ENCODE measurements at places on chromosomes 5 and 9. TPM values are rescaled to one million over a fixed set of nuclear protein-coding genes. Genes with fewer than 3 reads are reported as not detected.
A peak's percentile ranks its signal among the peaks of the same experiment; 100 is the strongest.

DNA sequence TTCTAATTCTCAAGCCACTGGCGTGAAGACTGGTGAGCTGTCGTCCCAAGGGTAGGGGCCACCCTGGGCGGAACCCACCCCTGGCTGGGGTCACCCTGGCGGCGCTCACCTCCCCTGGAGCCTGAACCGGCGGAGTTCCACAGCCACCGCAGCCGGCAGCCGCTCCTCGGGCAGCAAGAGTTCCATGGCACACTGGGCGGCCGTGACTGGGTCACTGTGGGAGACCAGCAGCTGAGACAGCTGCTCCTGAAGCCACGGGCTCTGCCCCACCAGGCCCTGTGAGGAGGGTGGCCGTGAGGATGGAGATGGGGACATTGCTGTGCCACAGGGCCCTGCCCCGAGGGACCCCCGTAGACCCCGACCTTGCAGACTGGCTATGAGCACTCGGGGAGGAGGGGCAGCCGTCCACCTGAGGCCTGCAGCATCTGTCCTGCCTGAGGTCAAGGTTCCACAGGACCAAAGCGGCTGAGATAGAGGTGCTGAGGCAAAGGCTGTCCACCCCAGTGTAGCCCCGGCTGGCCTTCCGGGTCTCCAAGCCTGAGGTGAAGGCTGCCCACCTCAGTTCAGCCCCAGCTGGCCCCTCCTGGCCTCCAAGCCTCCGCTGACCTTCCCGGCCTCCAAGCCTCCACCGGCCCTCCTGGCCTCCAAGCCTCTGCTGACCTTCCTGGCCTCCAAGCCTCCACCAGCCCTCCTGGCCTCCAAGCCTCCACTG is 50.6 kb upstream of the NRARP start:
- DNase-seq: no peak

- DNase-seq: no peak
These were observed 267.6 kb upstream of the TNC start for GRCh38 chr9:115385383-115386122.

PCA3 gene
- not detected for total RNA-seq

DNA sequence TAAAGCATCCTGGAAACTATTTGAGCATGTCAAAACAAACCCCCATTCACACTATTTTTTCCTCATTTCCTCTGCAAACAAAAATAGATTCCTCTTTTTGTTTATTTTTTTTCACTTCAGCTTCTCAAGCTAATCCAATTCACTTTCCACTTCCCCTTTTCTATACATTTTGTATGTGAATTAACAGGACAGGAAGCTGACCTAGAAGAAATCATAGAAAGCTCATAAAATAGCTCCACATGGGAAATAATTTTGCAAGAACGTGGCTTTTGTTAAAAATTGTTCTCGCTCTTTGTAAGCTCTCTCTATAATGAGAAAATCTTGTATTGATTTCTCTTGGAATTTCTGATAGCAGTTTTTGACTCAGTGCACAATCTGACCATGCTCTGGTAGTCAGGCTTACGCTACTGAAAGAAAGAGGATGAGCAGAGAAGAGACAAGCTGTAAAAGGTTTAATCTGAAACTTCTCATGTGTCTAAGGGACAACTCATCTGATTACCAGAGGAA is 215.8 kb downstream of the ADAMTS12 start:
- no peak for DNase-seq

DNA sequence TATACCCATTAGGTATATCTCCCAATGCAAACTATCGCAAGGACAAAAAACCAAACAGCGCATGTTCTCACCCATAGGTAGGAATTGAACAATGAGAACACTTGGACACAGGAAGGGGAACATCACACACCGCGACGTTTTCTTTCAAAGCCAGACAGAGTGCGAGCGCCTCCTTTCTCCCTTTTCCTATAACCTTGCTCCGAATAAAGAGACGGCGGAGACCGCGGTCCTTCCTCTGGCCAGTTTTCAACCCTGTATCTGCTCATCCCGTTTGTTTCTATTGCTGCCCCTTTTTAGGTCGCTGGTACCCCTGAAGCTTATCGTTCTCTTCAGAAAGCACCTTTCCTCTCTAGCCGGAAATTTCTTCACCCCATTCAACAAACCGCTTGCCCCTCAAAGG is 1.3 kb downstream of the LVRN start:
- DNase-seq: no peak

- DNase-seq: no peak
These were observed 91.4 kb downstream of the TSSK1B start for GRCh38 chr5:113343343-113343742.

ZDHHC11B gene
- 2.3 TPM for total RNA-seq

GRCh38 chr5:56681346-56681745 is 134.0 kb upstream of the MAP3K1 start:
- DNase-seq: peak; percentile 15

DNA sequence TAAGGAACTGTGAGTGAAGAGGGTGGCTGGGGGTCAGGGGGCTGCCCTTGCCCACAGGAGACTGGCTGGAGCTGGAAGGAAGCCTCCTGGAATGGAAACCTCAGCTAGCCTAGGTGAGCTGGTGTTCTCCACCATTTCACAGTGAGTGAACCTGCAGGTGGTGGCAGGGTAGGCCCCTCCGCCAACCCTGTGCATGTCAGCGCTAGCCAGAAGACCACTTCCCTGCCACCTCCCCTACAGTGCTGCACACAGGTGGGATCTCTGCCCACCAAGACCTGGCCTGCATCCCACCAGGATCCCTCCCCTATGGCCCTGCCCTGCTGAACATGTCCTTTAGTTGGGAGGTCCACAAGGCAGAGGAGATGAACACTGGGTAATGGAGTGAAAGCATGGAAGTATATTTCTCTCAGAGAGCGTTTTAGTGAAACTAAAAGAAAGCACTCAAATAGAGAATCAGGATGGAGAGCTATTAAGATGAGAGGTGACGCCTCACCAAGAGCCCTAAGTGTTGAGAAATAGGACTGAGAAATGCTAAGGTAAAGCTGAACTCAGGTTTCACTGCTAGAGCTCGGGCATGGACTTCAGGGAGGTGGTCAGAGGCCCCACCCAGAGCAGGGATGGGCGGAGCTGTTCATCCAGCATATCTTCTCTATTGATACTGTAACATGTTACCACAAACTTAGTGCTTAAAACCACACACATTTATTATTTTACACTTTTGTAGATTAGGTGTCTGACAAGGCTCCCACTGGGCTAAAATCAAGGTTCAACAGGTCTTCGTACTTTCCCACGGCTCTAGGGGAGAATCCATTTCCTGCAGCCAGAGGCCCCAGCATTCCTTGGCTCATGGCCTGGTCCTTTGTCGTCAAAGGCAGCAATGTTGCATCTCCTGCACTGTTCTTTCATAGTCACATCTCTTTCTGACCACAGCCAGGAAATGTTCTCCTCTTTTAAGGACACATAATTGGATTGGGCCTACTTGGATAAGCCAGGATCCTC is 83.2 kb downstream of the DIRAS2 start:
- no peak for DNase-seq

SLCO6A1 gene
- not detected for total RNA-seq

DNA sequence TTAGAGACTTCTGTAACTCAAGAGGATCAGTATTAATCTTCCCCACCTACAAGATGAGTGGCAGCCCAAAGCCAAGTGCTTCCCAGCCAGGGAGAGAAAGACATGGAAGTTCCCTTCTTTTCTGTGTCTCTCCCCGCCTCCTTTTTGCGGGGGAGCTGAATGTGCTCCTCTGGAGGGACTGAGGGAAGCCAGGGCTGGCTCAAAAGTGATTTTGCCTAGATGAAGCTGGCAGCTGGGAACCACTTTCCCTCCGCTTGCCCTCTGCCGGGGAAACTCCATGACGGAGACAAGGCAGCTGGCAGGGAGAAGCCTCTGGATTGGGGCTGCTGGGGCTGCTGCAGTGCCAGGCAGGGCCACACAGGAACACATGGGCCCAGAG is 24.4 kb downstream of the EGR1 start:
- no peak for DNase-seq

DNA sequence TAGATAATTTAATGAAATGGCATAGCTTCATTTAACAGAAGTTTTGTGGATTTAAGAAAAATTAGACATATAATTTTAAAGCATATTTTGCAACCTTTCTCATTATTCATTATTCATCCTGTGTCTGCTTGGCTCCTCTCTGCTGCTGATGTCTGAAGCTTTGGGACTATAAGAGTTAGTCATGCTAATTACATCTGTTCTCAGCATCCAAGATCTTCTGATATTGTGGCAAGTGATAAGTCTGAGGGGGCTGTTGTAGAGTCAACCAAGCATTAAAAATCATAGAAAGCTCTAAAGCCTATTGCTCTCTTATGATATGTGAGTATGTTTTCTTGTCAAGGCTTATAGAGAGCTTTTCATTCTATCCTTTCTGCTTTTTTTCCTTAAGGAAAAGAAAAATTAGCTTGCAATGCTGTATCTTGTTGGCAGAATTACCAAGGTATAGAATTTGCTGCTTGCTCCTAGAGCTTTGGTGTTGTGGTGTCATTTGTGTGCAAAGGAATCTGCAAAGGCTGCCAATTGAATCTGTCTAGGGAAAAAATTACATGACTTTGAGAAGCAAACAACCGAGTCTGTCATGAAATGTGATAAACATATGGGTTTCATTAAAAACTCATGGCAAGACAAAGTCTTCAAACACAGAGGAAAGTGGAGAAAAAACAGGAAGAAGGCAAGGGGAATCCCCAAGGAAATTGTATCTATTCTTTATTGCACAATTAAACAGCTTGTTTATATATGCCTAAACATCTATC is 156.1 kb upstream of the DAB2 start:
- no peak for DNase-seq

SLC6A3 gene
- 0.08 TPM for total RNA-seq

DNA sequence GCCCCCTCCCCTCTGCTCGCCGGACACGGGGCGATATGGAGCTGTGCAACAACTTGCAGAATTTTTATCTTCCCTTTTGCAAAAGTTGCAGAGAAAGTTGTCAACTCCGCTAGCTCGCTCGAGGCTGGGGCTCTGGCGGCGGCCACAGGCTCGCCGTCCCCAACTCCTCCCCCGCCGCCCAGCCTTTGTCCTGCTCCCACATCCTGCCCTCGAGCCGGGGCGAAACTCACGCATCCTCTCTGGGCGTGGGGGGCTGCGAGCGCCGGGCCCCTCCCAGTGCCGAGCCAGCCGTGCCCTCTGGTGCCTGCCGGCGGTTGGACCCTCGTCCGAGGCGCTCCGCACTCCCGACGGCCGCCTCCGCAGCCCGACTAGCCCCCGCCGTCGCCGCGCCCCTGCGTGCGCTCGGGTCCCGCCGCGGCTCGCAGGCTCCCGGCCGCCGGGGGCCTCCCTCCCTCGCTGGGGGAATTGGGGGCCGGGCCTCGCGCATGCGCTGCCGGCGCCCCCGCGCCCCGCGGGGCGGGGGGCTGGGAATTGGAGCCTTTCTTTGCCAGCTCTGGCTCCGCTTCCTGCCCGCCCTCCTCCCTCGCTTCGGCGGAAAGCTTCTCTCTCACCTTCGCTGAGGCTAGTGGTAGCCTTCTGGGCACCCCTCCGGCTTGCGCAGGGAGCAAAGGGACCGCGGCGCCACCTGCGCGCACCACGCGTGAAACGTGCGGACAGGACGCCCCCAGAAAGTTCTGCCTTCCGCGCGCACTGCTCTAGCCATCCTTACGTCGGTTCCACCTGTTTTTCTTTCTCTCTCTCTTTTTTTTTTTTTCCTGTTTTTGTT is at the start of gene CCNJL:
Gene CCNJL (minus strand): TSS at position 431 of the 826 bp plus-strand sequence. CDS start 641 bp downstream, outside the sequence.
- no peak for DNase-seq

UGCG gene
- 15.6 TPM for total RNA-seq

- peak; percentile 80 for DNase-seq
These were observed 76.7 kb downstream of the GRAMD2B start for GRCh38 chr5:126499853-126500342.

DNA sequence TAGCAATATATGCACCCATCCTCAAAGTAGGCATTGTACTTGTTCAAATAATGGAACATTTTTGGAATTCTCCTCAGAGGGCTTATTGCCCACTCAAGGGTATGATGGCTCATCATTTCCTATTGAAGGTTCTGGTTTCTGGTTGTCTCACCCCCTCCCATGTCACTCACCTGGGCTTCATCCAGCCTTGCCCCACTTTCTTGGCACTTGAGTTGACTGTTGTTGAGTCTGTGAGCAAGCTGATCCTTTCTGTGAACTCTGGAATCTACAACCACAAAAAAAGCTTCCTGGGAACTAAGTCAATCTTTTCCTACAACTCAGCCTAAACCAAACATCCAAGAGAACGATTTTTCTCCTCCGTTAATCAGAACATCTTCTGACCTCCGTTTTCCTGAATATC is 73.9 kb upstream of the ANKH start:
- DNase-seq: no peak

GRCh38 chr5:124030043-124030491 is 518.1 kb downstream of the CSNK1G3 start:
- no peak for DNase-seq

GLIPR2 gene
- 7.0 TPM for total RNA-seq

SMIM23 gene
- total RNA-seq: not detected

- no peak for DNase-seq
These were observed 444.7 kb downstream of the HINT1 start for GRCh38 chr5:130720355-130720754.

BNIP1 gene
- total RNA-seq: 6.9 TPM

DNA sequence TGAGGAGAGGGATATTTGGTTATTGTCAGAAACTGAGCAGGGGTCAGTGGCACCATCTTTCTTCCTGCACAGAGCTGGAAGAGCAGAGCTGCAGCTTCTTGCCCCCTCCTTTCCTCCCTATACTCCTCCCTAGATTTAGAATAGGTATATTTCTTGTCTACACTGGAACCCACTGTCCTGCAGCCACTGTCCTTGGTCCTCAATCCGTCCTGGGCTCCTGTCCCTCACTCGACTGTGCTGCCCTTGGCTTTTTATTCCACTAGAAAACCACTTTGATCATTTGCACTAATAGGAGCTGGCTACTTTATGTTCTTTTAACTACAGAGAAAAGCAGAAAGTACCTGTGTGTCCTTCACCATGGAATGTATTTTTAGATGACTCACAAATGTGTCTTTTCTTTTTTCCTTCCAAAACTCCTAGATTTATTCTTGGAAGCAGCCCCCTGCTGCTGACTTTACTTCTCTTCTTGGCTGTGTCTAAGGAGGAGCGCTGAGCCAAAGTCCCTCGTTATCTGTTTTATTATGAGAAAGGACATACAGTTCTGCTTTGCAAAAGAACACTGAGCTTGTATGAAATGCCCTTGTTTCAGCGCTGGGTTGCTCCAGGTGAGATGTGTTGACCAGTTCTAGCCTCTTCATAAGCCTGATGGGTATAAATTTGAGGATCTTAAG is 150.9 kb downstream of the SEMA6A start:
- DNase-seq: no peak

CCNO gene
- total RNA-seq: not detected

DNA sequence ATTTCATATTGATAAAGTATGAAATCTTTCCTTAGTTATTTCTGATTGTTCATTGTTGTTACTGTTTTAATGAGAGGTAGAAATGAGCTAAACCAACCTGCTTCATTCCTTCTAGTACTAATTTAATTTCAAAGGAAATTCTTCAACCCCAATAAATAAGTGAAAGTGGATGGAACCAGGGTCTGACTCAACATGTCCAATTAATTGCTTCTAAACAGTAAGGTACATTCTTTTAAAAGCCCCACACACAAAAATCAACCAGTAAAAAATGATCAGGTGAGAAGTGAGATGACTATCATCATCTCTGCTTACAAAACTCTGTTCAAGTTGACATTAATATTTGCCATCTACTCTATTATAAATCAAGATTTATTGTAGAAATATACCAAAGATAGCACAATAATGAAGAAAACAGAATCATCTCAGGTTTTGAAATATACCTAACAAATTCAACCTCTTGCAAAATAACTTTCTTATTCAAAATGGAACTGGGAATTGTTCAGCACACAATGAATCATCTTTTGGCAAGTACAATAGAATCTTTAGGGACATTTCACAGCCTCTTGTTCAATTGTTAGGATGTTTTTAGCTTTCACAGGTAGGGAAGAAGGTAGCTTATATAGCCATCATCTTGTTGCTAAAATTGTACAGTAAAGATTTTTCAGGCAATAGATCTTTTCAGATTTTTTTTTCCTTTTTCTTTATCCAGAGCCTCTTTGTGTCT is 114.5 kb downstream of the RPS23 start:
- DNase-seq: no peak
